ENCODE measurements at places on chromosomes 6 and 20.
A peak's percentile ranks its signal among the peaks of the same experiment; 100 is the strongest.

DNA sequence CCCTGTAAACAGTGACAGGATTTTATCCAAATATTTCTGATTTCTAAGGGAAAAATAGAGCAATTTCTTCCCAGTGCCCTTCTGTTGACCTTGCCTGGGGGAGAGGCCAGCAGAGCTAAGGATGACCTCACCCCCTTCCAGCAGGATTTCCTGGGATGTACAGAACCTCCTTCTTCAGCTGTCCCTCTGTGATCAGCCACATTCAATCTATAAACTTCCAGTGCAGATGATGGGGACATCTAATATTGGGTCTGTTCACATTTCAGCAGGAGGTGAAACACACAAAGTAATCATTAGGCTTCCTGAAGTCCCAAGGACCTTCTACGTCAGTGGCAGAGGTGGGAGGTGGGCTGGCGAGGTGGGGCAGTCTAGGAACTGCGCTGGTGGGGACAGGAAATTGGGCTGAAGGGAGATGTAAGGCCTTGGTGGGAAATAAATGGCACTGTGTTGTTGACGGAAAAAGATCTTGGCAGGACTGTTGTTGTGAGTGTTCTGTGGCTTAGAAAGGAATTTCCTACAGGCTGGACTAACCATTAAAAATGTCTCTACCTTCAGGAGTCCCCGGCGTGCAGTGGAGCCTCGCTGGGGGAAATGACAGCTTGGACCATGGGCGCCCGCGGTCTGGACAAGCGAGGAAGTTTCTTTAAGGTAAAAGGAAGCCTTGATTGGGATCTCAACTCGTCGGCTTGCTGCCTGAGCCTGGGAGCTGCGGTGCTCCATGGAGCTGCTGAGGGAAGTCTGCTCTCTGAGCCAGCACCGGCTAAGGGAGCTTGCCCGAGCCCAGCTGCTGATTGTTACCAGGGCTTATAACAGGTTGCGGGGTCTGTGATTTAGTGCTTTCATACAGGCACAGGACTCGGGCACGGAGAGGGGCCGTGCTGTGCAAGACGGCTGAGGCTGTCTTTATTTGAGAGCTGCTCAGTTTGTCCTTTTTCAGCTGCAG, 127.9 kb upstream of the NAA20 start:
- DNase-seq: peak; percentile 89

DNA sequence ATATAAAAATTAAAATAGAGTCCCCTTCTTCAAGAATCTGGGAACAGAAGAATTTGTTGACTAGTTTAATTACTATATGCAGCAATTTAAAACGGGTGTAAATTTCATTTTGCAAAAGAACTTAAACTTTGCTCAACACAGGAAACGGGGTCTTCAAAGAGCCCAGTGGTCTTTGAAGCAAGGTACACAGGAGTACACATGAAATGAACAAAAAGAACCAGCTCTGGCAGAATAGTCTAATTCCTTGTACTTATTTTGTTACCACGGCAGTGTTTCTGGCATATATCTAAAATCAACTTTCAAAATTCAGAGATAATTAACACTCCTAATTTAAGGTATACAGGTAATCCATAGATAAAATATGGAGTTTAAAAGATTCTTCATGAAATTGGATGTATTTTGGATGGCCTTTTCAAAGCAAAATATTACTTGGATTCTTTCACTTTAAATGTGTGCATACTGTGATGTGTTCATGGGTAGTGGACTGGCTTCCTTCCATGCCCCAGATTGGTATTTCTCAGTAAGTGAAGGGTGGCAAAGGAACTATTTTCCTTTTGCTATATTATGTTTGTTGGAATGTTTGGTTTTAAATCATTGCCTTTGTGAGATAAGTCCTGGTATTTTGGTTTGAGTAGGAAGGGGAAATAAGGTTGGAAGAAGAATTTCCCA, 96.8 kb upstream of the THEMIS start:
- no peak for DNase-seq

DNA sequence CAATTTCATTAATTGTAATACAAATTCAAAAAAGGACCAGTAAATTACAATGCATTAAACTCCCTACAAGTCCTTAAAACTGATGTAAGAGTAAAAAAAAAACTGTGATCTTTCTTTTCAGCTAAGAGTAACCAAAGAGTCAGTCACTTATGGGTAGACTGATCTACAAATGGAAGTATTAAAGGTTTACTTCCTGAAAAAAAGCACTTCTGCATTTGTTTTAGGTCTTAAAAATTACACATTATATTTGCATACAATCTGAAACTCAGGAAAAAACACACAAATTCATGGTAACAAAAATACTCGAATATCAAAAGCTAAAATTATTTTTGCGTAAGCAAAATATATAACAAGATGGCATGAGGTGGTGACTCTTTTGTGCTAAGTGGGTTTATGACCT, 23.5 kb downstream of the USP49 start:
- no peak for DNase-seq

GRCh38 chr6:12748815-12749521, 32.4 kb downstream of the PHACTR1 start:
- DNase-seq: no peak

Measured in muscle of leg (tissue), 16 donors.